Bone marrow (tissue), 2 donors: ENCODE measurements at places on chromosomes 11 and 22.
A peak's percentile ranks its signal among the peaks of the same experiment; 100 is the strongest.

DNA sequence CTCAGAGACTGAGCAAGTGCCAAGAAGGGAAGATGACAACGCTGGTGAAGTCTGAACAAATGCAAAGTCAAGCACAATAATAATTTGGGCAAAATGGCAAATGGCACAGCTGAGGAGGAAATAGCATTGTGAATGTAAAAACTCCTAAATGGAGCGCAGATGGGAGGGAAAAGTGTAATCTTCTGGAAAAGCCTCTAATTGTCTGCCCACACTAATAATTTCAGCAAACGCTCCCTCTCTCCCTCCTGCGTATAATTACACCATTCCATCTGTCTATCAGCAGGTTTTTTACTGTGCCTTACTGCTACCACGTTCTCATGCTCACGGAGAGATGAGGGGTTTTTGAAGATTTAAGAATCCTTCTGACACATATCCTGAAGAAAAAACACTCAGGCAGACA lies 302.6 kb downstream of the KIRREL3 start:
- no peak for DNase-seq

GRCh38 chr11:76797341-76798201 lies 14.4 kb downstream of the TSKU start:
- DNase-seq = no peak

DNA sequence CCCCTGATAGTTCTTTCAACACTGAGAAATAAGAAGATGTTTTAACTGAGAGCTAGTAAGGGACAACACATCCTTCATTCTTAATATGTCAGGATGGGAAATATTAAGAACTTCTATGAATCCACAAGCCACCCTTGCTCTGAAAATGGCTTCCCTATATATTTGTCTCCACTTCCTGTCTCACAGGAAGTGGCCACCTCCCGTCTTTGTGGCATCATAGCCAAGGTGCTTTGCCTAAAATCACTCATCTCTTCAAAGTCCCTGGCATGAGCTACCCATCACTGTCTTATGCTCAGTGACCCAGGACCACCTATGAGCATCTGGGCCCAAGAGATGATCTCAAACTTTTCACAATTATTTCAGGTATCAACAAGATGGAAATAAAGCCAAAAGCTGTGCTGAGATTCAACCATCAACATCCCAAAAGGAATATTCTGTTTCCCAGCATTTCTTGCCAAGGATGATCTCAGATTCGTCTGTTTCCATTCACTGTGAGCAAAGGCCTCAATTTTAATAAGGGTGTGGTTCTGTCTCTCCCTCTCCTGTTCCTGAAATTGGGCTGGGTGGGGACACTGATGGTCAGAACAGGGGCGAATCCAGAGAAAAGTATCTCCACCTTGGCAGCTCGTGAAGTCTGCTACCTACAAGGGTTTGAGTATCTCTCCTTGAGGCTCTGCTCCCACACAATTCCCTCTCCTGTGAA lies 493.9 kb downstream of the MN1 start:
- no peak for DNase-seq

- DNase-seq = no peak
Observed at GRCh38 chr11:110870816-110871522, 158.7 kb upstream of the ARHGAP20 start.

- DNase-seq = no peak
Observed at GRCh38 chr22:48226026-48227013, 1463.9 kb downstream of the TBC1D22A start.

- DNase-seq = no peak
Observed at GRCh38 chr11:114197799-114198500, 98.2 kb upstream of the NNMT start.

GRCh38 chr22:17733466-17733865 lies 40.8 kb downstream of the BID start:
- no peak for DNase-seq

DNA sequence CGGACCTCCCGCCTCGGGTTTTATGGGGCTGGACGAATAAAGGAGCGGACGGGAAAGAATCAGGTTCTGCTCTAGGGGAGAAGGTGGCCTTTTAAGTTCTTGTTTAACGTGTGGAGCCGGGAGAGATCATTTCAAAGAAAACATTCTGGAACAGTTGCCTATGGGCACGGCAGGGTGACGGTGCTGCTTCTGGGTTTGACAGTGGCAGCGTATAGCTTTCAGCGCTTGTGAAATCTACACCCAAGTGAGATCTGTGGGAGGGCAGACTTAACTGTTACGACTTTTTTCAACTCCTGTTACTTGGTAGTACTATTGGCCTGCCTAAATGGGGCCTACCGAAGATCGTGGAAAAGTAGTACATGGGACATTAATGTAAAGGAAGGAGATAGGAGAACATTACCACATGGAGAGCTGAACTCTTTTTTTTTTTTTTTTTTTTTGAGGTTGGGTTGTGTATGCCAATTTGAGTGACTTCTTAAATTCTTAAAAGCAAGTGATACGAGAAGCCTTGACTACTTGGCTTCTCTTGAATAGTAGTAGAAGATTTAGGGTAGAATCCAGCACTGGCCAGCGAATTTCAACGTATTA lies 743 bp downstream of the USP47 start:
- no peak for DNase-seq

- DNase-seq = no peak
Observed at GRCh38 chr22:49418943-49419342, 408.7 kb downstream of the BRD1 start.

DNA sequence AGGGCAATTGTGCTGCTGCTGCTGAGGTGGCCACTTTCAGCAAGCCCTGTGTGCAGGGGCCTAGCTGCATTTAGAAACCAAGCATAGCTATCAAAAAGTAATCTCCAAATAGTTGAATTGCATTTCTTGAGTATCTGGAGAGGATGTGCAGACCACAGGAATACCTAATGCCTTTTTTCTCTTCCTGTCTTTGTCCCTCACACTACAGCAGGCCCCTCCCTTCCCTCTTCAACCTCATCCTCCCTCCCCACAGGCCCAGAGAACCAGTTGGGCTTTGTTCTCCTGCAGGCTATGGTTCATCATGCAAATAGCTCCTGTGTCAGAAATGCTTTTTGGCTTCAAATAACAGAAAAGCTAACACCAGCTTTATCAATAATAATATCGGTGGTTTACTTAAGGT lies 47.7 kb downstream of the DKK3 start:
- DNase-seq = no peak

DNA sequence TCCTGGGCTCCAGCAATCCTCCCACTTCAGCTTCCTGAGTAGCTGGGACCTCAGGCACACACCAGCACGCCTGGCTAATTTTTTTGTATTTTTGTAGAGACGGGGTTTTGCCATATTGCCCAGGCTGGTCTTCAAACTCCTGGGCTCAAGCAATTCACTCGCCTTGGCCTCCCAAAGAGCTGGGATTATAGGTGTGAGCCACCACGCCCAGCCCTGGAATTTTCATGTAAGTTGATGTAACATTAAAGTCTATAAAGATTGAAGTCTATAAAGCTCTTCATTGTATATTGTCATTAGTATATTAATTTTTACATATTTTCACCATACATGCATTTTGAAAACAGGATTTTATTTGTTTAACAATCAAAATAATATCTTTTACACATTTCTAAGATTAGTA lies 12.5 kb upstream of the DDX17 start:
- DNase-seq = no peak

GRCh38 chr11:19819148-19819547 lies 106.5 kb downstream of the NAV2 start:
- DNase-seq = no peak

- no peak for DNase-seq
Observed at GRCh38 chr11:114063829-114064201, 4.3 kb downstream of the ZBTB16 start.

GRCh38 chr11:78689585-78690153 lies 115.0 kb upstream of the NARS2 start:
- DNase-seq = no peak

DNA sequence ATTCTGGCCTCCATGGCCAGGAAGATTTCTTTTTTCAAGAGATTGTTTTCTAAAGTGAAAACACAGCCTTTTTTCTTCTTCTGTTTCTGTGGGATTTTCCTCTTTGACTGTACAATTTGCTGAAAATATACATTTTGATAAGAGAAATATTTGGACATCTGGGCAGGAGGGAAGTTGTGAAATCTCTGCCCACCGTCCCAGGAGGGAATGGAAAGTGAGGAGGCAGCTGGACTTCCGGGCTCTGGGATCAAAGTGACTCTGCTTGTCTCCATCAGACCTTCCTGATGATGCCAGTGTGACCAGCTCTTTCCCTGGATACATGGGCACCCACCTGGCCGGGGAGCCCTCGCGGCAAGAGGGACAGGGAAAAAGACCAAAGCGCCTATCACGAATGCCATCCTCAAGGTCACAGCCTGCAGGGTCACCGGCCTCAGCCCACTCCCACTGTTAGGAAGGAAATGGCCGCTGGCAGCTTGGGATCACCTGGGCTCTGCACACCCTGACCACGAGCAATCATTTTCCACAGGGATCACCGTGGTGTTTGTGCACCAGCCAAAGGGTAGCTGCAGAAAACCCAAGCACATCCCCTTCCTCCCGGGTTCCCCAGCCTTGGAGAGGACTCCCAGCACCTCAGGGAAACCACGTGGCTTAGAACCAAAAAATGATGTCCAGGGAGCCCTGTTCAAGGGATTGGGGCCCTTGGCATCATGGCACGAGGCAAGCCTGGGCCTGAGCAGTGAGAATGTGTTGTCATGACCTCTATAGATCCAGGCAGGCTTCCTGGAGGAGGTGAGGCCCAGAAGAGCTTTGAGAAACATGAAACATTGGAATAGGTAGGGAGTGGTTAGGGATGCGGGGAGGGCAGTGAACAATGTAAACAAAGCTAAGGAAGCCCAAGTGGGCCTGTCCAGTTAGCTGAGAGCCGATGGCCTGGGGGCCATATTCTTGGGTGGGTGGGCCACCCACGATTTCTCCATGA lies 29.1 kb upstream of the CCND1 start:
- DNase-seq = no peak

DNA sequence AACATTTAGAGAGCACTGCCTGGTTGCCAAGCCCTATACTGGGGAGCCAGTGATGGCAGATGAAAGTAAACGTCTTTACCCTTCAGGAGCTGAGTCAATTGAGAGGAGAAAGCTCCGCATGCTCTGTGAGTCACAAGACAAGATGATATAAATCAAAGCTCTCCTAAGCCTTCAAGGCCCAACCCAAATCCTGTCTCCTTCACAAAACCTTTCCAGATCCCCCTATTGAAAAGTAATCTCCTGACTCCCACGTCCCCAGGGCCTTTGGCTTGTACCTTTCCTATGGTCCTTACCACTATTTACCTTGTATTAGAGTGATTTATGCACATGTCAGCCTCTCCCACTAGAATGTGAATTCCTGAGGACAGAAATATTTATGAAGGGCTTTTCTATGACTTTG lies 230.1 kb upstream of the TENM4 start:
- no peak for DNase-seq

DNA sequence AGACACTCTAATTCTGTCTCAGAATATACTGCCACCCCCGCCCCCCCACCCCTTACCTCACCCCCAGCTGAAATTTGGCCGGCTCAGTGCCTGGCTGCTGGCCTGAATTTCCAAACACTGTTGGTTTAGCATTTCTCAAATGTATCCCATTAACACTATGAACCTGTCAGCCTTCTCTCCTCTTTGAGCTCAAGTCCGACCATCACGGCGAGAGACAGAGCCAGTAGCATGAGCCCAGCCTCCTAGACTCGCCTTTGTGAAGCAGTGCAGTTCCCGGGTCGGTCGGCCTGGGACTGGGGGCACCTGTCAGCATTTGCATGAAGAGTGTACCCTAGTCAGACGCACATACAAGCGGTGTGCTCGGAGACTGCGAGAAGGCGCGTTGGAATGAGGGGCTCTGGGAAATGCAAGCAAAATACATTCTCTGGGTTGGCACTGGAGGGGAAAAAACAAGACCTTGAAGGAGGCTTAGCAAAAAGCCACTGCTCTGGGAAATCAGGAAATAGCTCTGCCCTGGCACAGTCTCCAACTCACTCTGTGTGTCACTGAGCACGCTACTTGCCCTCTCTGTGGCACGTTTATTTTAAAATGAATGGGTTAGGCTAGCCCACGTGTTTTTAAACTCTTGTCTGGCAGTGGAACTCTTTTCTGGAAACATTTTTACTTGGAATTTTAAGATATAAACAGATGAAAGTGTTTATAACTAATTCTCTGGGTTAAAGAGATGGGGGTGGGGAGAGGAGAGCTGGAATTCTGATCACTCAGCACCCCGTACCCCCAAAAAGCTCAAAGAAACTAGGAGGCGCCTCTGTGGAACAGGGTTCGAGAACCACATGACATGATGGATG lies 108.3 kb downstream of the TIMP3 start:
- DNase-seq = no peak

DNA sequence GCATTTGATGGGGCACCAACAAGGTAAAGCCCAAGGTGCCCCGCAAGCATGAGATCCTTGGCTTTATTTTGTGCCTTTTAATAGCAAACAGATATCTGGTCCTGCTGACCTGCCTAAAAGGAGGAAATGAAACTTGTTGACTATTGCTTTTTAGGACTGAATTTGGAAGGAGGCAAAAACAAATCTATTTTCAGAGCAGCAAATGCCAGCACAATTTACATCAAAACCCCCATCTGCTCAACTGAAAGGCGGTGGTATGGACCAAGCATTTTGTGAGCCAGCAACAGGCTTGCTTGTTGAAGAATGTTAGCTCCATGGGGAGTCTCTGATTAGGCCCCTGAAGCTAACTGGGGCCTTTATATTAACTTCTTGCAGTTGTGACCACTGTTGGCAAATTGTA lies 192.6 kb upstream of the E2F8 start:
- no peak for DNase-seq

- DNase-seq = no peak
Observed at GRCh38 chr11:34446386-34446785, 7.7 kb downstream of the CAT start.

DNA sequence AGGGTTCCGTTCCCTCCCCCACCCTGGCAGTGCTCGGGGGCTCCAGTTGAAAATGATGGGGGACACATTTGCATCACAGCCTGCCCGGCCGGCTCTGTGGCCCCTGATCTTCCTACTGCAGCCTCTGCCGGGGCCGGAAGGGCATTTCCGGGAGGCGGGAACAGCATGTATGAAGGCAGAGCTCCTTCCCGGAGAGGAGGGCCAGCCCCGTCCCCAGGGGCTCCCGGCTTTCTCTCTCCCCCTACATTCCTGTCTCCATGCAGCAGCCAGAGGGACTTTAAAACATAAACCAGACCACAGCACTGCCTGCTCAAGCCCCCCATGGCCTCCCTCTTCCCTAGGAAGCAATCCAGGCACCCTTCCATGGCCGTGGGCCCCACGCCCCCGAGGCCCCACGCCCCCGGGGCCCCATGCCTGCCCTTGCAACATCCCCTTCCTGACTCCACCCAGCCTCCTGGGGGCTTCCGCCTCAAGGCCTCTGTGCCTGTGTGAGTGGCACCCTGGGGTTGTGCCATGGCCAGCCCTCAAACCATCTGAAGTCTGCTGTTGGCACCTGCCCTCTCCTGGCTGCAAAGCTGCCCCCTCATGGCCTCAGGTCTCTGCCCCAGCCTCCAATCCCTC lies 73.1 kb downstream of the CDKN1C start:
- DNase-seq = peak; percentile 48

DNA sequence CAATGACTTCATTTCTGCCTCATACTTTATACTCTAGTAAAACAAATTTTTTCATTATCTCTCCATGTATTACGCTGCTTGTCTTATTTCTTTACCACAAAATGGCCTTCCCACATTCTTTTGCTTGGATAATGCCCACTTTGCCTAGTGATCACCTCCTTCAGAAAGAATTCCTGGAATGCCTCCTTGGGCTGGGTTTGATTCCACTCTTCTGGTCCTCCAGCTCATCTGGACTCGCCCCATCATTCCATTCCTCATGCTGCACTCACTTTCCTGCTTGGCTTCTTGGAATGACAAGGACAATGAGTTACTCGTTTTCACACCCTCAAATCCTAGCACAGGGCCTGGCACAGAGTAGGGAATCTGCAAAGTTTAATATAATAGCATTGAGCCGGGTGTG lies 475.1 kb upstream of the LARGE1 start:
- DNase-seq = no peak
